ENCODE measurements at places on chromosomes 7 and 10.
A peak's percentile ranks its signal among the peaks of the same experiment; 100 is the strongest.

GRCh38 chr7:144483189-144483588, 79.7 kb upstream of the NOBOX start:
- DNase-seq, result no peak

GRCh38 chr7:74173491-74173865, 678 bp upstream of the EIF4H start:
- DNase-seq, result no peak

- DNase-seq, result no peak
These were observed 376.9 kb upstream of the NRG3 start for GRCh38 chr10:81498011-81498551.

DNA sequence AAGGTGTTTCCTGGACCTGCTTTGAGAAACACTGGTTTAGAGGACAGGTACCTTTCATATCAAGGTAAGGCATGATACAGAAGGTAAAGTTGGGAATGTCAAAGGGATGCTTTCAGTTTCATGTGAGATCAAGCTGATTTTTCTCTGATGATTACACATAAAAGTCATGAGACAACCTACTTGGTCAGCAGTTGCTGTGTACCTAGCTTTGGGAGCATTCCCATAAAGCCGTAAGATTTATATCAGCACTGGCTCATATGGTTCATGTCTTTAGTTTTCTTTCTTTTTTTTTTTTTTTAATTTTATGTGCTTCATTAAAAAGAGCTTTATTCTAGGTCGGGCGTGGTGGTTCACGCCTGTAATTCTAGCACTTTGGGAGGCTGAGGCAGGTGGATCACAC, 265.3 kb upstream of the LRGUK start:
- DNase-seq, result no peak

- DNase-seq, result no peak
These were observed 137.8 kb downstream of the ZMYND11 start for GRCh38 chr10:273088-273487.

DNA sequence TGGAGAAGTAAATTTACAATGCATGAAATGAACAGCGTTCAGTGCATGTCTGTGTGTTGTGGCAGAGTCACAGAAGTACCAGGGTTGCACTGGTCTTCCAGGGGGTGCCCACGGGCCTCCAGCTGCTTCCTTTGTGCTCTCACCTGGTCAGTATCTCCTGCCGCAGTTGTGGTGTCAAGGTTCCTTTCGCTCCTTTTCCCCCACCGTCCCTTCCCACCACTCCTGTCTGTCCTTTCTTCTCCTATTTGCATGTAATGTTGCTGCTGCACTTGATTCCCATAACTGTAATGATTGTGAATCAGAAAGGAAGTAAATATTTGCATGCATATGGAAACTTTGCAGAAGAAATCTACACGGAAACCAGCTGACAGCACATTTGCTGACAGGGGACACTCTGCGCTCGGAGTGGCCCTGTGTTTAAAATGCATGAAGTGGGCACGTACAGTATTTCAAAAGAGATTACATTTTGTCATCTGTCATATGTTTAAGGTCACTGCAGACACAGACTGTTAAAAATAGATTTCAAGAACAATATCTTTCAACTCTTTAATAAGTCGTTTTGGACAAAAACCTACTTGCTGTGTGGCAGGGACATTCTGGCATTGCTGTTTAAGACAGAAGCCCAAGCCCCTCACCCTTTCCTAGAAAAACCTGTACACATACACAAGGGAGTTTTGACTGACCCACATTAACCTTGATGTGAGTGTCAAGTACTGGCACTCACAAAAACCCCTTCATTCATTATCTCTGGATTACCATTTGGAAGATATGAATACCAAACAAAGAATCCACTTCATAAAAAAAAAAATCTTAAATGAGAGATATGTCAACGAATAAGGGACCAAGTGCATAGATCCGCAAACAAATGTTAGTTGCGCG, 336.7 kb upstream of the KLF6 start:
- DNase-seq, result no peak

GRCh38 chr7:4882169-4883032, 1.1 kb downstream of the RADIL start:
- no peak for DNase-seq

GRCh38 chr10:125515571-125515970, 167.4 kb downstream of the TEX36 start:
- no peak for DNase-seq

DNA sequence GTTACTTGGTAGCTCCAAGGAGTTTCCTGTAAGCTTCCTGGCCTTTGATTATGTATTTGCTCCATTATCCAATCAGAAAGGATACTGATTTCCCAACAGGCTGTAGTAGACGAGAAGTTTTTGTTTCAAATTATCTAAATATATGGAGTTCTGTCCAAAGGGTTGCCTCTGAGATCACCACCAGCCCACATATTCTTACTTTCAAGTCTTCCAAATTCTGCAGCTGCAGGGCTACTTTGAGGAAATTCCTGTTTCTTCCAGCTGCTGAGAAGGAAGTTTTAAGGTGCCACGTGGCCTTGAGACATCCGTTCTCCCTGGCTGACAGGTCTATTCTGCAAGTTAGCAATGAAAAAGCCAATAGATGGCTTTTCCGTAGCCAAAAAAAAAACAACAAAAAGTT, 286.0 kb downstream of the TWIST1 start:
- no peak for DNase-seq

GRCh38 chr10:102245082-102245931, at the start of gene GBF1:
Gene GBF1, plus strand, starts transcription at chr10:102245532. Its CDS starts 13,407 bp downstream, at chr10:102258939.
- peak; percentile 68 for DNase-seq

- no peak for DNase-seq
These were observed 849 bp downstream of the LRRN3 start for GRCh38 chr7:111091593-111092358.

- no peak for DNase-seq
These were observed 13.7 kb upstream of the TRA2A start for GRCh38 chr7:23545493-23545892.

- no peak for DNase-seq
These were observed 8.3 kb downstream of the ABCA13 start for GRCh38 chr7:48179496-48180030.

DNA sequence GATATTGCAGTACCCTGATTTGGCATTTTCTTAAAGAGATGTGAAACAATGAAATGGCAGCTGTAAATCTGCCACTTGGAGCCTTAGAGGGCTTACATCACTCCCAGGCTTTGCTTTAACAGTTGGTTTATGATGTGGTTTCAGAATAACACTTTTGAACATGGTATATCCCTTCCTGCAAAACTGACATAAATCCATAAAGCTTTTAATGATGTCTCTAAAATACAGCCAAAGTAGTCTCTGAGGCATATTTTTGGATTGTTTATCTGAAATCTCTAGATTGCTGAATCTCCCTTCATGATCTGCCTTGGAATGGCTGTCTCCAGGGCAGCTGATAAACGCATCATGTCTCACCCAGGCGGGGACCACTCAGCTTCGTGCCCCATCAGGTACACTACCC, 377.8 kb upstream of the C7orf33 start:
- DNase-seq, result no peak

Measured in stimulated activated CD4-positive, alpha-beta T cell treated with anti-CD3 and anti-CD28 coated beads, TNF-alpha, amount 100 ng/mL, for 1 hour (primary cell).